ENCODE measurements at places on chromosomes 4 and X. TPM values are rescaled to one million over a fixed set of nuclear protein-coding genes. Genes with fewer than 3 reads are reported as not detected.

LRIT3 gene
- 0.85 TPM for total RNA-seq

- DNase-seq = no peak
These were observed 3.1 kb downstream of the CT45A10 start for GRCh38 chrX:135890087-135890585.

DNA sequence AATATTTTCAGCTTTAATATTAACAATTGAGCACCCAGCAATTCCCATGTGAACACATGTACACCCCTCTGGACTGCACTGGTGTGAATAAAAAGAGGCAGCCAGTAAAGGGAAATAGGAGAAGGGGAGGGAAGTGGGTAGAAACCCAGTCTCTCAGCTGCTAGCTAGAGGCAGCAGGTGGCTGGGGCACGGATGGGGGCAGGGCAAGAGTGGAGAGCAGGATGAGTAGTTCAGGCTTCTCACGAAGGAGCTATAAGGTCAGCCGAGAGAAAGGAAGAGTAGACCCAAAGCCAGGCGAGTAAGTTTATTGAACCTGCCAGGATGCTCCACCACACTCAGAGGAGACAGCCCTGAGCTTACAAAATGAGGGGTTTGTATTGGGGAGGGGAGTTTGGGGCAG is 184.8 kb upstream of the MTMR8 start:
- no peak for DNase-seq

SHISA3 gene
- total RNA-seq = 0.86 TPM

- DNase-seq = no peak
These were observed 944 bp downstream of the SNX25 start for GRCh38 chr4:185210102-185210981.

CCDC160 gene
- 2.5 TPM for total RNA-seq

IL13RA1 gene
- 9.9 TPM for total RNA-seq

DNA sequence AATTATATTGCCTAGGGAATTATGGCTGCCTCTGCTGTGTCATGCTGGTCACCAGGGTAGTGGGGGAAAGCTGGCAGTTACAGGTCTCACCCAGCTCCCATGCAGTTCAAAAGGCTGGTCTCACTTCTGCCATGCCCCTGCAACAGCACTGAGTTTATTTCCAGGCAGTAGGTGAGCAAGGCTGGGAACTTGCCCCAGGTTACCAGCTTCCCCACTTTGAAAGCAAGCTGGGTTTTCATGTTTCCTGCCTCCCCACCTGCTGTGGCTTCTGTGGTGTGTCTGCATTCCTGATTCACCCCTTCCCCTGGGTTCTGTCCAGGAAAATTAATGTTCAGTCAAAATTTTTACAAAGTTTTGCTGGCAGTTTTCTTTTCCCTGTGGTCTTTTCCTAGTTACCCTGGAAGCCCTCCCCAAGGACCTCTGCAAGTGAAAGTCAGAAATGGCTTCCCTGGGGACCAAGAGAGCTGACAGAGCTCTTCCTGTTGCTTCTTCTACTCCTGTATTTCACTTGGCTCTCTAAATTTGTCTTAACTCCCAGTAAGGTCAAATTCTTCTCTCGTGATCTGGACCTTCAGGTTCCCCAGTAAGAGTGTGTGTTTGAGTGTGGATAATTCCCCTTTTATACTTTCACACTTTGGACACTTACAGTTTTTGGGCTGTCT is 58.5 kb upstream of the AGTR2 start:
- DNase-seq = no peak

DNA sequence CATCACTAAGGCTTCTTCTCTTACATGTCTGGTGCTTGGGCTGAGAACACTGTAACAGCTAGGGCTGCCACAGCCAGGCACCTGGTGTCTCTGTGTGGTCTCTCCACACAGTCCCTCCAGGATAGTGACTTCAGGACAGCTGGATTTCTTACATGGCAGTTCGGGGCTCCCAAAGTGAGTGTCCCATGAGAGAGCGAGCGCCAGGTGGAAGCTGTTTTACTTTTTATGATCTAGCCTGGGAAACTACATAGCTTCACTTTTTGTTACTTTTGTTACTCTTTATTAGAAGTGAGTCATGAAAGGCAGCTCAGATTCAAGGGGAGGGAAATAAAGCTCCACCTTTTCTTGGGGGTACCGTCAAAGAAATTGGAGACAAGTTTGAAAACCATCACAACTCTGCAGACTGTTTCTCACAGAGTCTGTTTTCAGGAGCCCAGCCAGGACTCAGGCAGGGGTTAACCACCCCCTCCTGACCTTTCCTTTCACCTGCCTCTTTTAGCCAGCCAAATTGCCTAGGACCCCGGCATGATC is 373.0 kb downstream of the MID1IP1 start:
- no peak for DNase-seq

DNA sequence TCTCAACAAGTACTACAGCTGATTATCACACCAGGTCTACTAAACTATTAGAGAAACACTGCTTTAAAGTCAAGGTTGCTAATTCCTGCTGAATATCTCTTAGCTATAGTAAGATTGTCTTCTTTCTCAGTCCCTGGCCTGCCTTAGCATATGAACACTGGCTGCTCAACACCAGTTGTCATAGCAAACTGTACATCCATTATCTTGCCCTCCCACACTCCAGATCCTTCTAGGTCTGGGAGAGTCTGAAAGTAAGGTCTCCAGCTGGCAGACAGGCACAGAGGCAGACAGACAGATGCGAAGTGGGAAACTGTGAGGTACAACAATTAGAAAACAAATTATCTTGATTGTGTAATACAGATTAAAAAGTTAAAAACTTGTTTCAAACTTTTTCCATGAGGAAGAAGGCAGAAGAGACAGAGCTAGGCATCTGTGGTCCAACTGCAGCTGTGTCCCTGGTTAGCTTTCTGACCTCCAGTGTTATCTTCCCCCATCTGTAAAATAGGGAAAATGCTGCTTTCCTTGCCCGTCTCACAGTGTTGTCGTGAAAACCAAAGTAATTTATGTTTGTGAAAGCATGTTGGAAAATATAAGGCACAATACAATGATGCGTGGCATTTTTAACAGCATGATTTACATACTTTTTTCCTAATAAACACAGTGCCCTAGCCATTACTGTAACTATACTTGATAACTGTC is 133.8 kb downstream of the KLHL13 start:
- DNase-seq = no peak

- DNase-seq = no peak
These were observed 2.6 kb upstream of the CNOT6L start for GRCh38 chr4:77821775-77822174.

L1CAM gene
- total RNA-seq = 181 TPM

DNA sequence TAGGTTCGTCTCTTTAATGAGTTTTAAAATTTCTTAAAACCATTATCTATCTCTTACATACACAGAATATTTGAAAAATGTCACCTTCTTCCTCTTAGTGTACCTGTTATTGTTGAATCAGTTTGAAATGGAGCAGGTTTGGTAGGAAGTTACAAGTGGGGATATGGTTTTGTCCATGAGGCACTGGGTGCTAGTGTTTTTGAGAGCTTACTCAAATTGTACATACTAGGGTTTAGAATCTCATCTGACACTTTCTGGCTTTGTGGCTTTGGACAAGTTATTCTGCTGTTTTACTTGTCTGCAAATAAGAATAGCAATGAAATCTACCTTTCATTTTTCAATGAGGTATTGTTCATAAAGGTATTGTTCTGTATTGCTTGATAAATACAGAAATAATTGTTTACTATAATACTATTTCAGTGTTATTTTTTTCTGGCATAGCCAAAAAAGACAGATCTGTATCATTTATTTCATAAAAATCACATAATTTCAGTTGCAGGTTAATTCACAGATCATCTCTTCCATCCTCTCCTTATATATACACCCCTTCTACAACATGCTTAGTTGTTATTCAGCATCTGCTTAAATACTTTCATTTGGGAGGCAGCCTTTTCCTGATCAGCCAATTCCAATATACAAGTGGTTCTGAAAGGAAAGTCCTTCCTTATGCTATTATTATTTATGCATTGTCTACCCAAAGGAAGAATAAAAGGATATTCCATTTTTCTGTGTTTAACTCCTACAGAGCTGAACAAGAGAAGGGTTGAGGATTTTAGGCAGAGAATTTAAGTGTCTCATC is 13.3 kb downstream of the NCAPG start:
- DNase-seq = no peak

SCD5 gene
- total RNA-seq = 308 TPM

GDI1 gene
- total RNA-seq = 649 TPM

- no peak for DNase-seq
These were observed 24.7 kb upstream of the IL13RA1 start for GRCh38 chrX:118702741-118703140.

NSUN7 gene
- total RNA-seq = 0.62 TPM

GRCh38 chrX:41090568-41091238 is 5.5 kb downstream of the USP9X start:
- DNase-seq = no peak

GRCh38 chr4:10186228-10187214 is 69.9 kb upstream of the WDR1 start:
- DNase-seq = no peak

DNA sequence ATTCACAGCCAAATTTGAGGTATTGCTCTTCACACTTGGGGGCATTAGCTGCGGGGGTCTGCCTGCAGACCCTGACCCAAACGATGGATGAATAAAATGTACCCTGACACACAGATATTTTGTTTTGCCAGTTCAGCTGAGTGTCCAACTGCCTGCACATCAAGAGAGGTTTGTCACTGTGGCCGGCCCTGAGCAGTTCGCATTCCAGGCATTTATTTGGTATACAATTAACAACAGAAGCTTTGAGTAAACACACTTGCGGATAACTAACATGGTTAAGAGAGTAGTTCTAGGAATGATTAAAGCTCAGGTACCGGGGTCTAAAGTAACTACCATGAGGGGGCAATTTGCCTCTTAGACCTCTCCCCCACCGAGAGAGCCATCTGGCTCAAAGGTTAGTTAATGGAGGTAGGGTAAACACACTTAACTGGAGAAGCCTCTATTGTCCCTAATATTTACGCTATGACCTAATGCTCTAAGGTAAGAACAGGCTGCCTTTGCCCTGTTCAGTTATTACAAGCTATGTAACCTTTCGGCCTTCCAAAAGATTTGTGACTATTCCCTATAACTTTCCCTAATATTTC is 162.0 kb downstream of the SNCA start:
- DNase-seq = no peak

FGB gene
- total RNA-seq = not detected

DNA sequence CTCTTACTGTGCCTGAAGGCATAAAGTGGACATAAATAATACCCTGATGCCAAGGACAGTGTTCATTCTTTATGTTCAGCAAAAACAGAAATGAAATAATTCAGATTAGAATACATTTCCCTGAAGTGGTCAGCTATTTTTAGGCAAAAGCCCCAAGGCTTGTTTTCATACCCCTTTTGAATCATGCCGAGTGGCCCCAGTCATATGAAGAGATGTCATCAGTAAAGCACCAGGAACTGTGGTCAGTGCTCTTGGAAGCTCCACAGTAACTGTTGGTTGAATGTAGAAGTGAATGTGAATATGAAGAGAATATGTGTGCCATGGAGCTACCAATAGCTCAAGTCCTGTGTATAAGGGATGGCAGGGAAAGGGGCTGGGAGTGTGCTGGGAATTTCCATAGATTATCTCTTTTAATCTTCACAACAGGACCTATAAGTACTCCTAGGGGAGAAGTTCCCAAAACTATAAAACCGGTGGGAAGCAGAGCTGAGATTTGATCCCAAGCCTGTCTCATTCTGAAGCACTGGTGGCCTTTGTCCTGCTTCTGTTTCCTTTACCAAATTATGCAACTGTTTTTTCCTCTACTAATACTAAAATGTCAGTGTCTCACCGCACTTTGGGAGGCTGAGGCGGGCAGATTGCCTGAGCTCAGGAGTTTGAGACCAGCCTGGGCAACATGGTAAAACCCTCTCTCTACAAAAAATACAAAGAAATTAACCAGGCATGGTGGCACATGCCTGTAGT is 52.6 kb downstream of the FNIP2 start:
- DNase-seq = no peak

- DNase-seq = no peak
These were observed 11.9 kb upstream of the ZNF157 start for GRCh38 chrX:47358387-47359065.

DNA sequence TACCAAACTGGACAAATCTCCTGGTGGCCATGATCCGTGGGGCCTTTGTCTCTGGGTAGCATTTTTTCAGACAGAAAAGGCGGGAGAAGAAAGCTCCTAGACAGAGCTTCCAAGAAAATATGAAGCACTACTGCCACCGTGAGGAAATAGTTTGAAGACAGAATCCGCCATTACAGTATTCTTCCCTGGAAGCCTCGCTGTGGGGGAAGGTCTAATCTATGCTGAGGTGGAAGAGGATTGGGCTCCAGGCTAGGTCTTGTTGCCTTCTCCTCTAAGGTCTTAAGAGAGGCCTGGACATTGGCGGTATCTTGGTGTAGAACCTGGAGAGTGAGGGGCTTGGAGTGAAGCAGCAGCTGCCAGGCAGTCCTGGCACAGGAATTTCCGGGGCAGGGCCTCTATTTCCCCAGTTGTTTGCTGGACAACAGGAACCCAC is 218.9 kb downstream of the OR13H1 start:
- no peak for DNase-seq

- no peak for DNase-seq
These were observed 165.1 kb downstream of the SLIT2 start for GRCh38 chr4:20416800-20417199.

DNA sequence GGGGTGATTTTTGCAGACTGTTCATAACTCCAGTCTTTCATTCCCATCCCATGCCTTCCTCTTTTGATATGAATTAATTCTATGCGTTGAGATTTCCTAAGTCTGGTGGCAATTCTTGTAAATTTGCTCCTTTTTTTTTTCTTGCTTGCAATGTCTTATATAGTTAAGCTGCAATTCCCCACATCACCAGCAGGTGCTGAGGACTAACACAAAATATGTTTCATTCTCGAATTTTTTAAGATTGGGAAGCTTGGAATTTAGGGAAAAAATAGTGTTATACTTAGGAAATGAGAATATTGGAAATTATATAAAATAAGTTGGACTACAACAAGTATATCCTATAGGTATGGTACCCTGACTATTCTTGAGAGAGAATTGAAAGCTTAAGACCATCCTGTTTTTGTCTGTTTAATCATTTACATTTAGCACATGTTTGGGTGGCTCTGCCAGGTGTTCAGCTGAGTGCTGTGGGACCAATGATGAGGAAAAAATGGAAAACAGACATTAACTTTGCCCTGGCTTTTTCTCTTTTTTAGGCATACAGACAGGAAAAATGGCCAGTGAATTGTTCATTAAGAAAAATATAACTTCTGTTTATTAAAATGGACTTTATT is 30.2 kb downstream of the AFF2 start:
- DNase-seq = no peak

GABRG1 gene
- 23.7 TPM for total RNA-seq

DNA sequence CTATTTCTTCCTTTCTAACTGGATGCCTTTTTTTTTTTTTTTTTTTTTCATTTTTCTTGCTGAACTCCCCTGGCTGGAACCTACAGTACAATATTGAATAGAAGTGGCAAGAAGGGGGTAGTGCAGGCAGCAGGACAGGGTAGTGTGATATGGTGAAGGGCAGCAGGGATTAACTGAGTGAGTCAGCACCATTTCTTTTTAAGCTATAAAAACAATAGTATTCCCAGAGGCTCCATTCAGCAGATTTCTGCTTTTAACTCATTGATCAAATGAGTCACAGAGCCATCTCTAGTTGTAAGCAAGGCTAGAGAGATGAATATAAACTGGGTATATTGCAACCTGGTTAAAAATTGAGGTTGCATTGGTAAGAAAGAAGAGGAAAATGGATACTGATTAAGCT is 53.6 kb upstream of the SETD7 start:
- DNase-seq = no peak

LUZP4 gene
- total RNA-seq = not detected

All from dorsolateral prefrontal cortex (tissue), 122 donors.